Muscle of leg (tissue), 16 donors: ENCODE measurements at places on chromosomes 2 and 18.
A peak's percentile ranks its signal among the peaks of the same experiment; 100 is the strongest.

DNA sequence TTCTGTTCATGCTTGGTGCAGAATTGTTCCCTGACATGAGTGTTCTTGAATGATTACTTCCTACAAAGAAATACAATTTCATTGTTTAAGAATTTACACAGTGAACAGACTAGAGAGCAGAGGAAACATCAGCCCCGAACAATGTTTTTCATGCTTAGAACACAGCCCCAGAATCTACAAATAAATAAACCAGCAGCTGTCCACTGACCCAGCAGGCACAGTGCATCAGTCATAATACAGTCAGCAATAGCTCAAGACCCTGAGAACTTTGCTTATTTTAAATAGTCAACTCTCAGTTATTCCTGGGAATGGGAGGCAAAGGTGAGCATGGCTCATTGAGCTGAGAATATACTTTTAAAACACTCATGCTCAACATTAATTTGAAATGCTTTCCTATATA is 38.4 kb downstream of the XIRP2 start:
- no peak overlapping the region for H3K4me3 ChIP-seq
- no peaks in the 10 kb centered on the region for H3K36me3 ChIP-seq
- no peaks in the 10 kb centered on the region for H3K27me3 ChIP-seq
- no peak overlapping the region for H3K27ac ChIP-seq
- H3K4me1 ChIP-seq: no peaks in the 10 kb centered on the region

- peaks cover 12% of the 10 kb centered on the region for H3K4me1 ChIP-seq
- peak; percentile 36 for DNase-seq
- H3K27me3 ChIP-seq: no peaks in the 10 kb centered on the region
Observed at GRCh38 chr2:106098081-106098480, 96.0 kb downstream of the UXS1 start.

DNA sequence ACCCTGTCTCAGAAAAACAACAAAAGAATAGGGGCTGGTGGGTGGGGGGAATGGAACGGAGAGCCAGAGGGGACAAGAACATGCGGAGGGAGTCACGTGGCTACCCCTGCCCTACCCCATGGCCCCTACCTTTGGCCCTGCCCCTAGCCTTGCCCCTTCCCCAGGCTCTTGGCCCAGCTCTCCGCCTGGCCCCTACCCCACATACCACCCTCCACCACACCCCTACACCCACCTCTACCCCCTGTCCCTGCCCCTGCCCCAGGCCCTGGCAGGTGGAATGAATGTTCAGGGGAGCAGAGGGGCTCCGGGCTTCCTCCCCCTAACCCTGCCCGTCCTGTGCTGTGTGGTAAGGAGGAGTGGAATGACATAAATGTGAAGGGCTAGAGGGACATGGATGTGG is 15.1 kb downstream of the BIN1 start:
- H3K4me1 ChIP-seq: peaks cover 99% of the 10 kb centered on the region
- no peak overlapping the region for H3K4me3 ChIP-seq
- H3K36me3 ChIP-seq: peaks cover 14% of the 10 kb centered on the region
- peak overlapping the region; percentile 91 for H3K27ac ChIP-seq
- H3K27me3 ChIP-seq: no peaks in the 10 kb centered on the region

- no peaks in the 10 kb centered on the region for H3K4me1 ChIP-seq
- no peak for DNase-seq
- H3K27me3 ChIP-seq: peaks cover 12% of the 10 kb centered on the region
- H3K27ac ChIP-seq: no peak overlapping the region
Observed at GRCh38 chr2:231008131-231008530, 12.2 kb downstream of the SPATA3 start.

- H3K4me3 ChIP-seq: no peak overlapping the region
- peak; percentile 88 for DNase-seq
- peaks cover 20% of the 10 kb centered on the region for H3K4me1 ChIP-seq
- H3K27me3 ChIP-seq: no peaks in the 10 kb centered on the region
- H3K36me3 ChIP-seq: no peaks in the 10 kb centered on the region
Observed at GRCh38 chr2:240397924-240398645, 37.4 kb upstream of the GPC1 start.

GRCh38 chr2:229955663-229956062 is 33.4 kb downstream of the FBXO36 start:
- no peaks in the 10 kb centered on the region for H3K36me3 ChIP-seq
- H3K27me3 ChIP-seq: no peaks in the 10 kb centered on the region
- H3K27ac ChIP-seq: no peak overlapping the region
- DNase-seq: no peak
- no peak overlapping the region for H3K4me3 ChIP-seq

DNA sequence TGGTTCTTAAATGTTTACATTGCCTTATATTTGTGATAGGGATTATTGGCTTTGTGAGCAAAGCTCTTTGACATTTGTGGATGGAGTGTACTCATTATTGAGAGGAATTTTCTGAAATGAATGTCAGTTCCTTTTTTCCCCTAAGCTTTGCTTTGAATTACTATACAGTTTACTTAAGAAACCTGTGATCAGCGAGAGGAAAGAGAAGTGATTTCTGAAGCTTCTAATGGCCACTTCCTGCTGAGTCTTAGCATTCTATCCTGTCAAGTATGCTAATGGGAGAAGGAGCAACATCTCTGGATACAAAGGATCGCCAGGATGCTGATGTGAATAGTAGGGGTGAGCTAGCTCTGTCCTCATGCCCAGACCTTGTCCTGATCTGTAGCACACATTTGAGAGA is 47.8 kb upstream of the MGAT5 start:
- H3K27me3 ChIP-seq: no peaks in the 10 kb centered on the region

DNA sequence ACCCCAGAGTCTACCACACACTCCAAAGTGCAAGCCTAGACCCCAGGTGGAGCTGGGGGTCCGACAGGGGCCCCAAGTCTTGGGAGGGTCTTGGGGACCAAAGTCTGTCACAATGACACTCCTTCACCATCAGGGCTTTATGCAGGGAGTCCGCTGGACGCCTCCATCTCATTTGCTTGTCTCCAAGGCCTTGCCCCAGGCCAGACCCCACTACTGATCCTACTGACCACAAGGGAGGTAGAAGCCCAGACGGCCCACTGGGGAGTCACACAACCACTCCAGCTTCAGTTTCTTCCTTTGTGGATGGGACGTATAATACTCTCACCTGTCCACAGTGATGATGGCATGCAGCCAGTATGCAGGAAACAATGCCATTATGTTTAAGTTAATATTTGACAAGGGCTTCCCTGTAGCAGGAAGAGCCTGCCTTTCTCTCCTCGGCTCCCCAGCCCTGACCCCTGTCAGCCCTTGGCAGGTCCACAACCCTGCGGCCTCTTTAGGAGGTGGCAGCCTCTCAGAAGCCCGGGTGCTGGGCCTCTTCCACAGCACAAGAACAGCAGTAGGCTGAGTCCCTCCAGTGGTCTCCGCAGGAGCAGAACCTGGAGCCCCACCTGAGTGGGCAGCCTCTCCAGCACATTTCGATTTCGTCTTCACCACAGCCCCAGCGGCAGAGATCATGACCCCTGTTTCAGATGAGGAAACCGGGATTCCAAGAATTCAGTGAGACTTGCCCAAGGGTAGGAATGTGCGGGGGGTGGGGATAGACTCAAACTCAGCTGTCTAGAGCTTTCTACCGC is 6.5 kb downstream of the BIN1 start:
- H3K27me3 ChIP-seq: no peaks in the 10 kb centered on the region
- H3K36me3 ChIP-seq: peaks cover 29% of the 10 kb centered on the region
- H3K4me3 ChIP-seq: peak overlapping the region; percentile 1
- H3K4me1 ChIP-seq: peaks cover 93% of the 10 kb centered on the region
- DNase-seq: no peak

DNA sequence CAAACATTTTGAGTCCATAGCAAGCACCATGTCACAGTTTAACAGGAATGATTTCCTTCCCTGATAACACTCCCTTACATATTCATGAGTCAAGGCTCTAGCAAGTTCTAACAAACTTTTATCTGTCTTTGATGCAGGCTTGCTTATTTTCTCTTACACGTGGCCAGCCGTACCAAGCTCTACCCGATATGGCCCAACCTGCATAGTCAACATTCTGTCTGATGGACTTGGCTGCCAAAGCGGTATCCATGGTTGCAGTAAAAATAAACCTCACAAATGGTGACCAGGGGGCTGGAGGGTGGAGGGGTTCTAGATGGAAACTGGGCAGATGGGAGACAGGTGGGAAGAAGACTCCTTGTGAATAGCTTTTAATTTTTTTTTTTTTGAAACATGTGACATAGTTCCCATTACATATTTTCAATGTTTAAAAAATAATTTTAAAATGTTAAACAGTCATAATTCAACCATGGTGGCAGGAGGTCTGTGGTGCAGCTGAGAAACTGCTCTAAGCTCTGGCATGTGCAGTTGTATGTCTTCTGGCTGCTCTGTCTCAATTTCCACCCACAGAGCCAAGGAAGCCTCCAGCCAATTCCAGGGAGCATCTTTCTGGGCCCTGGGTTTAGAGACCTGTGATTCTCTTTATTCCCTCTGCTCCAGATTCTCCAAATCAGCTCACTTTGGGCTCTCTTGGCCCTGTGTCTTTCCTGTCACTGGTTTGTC is 20.7 kb upstream of the CXCR1 start:
- H3K4me3 ChIP-seq: no peak overlapping the region
- H3K4me1 ChIP-seq: peaks cover 26% of the 10 kb centered on the region
- H3K27me3 ChIP-seq: no peaks in the 10 kb centered on the region
- peak; percentile 92 for DNase-seq

GRCh38 chr2:24117902-24118301 is 5.2 kb downstream of the PFN4 start:
- H3K27ac ChIP-seq: no peak overlapping the region
- no peak overlapping the region for H3K4me3 ChIP-seq
- H3K4me1 ChIP-seq: peaks cover 15% of the 10 kb centered on the region
- no peaks in the 10 kb centered on the region for H3K27me3 ChIP-seq

DNA sequence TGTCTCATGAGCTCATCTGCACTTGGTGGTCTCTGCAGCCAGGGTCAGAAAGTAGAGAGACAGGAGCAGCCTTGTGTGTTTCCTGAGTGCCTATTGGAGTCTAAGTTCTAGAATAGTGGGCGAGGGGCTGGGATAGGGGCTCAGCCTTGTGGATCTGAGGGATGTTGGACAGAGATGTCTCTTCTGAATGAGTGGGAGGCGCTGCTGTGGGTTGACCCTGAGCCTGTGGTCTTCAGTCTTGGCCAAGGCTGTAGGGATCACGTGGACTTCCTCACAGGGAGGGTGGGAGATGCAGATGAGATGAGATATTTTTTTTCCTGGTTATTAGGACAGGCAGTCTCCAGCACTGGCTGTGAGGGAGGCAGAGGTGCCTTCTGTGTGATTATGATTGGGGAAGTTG is 61.8 kb downstream of the RNF144A start:
- peaks cover 2% of the 10 kb centered on the region for H3K36me3 ChIP-seq
- H3K4me3 ChIP-seq: no peak overlapping the region
- H3K27me3 ChIP-seq: no peaks in the 10 kb centered on the region
- H3K4me1 ChIP-seq: peaks cover 11% of the 10 kb centered on the region

GRCh38 chr18:63320123-63320974 is 780 bp upstream of the BCL2 start:
- H3K36me3 ChIP-seq: no peaks in the 10 kb centered on the region
- peaks cover 20% of the 10 kb centered on the region for H3K4me1 ChIP-seq
- peak overlapping the region; percentile 78 for H3K27ac ChIP-seq
- peak; percentile 98 for DNase-seq
- H3K27me3 ChIP-seq: no peaks in the 10 kb centered on the region

DNA sequence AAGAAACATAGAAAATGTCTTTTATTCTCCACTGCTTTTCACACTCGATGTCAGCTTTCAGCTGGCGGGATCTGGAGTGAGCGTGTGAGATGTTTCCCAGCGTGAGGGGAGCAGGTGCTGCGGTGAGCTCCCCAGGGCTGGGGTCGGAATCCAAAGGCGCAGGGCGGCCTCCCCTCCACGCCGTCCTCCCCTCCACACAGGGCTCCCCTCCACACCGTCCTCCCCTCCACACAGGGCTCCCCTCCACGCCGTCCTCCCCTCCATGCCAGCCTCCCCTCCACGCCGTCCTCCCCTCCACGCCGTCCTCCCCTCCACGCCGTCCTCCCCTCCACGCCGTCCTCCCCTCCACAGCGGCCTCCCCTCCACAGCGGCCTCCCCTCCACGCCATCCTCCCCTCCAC is 26.9 kb upstream of the KCNG2 start:
- no peak for DNase-seq
- H3K4me1 ChIP-seq: peaks cover 3% of the 10 kb centered on the region
- no peak overlapping the region for H3K4me3 ChIP-seq

DNA sequence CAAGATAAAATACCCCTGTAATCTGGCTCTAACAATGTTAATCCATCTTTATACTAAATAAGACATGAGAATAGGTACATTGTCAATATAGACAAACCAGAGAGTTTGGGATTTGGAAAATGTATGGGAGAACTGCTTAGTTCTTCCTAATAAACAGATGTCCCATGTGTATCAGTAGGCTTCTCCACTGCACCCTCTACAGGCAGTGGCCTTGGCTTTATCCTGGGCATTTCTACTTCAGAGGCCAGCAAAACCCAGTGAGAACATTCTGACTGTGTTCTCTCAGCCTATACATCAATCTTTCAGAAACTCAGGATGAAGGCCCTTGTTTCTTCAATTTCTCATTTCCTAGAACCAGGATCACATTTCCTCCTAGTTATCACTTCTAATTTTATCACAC is 1167.5 kb upstream of the ACVR2A start:
- H3K4me1 ChIP-seq: no peaks in the 10 kb centered on the region
- H3K27me3 ChIP-seq: no peaks in the 10 kb centered on the region
- no peaks in the 10 kb centered on the region for H3K36me3 ChIP-seq
- no peak overlapping the region for H3K27ac ChIP-seq
- DNase-seq: no peak

- H3K27ac ChIP-seq: no peak overlapping the region
- no peaks in the 10 kb centered on the region for H3K27me3 ChIP-seq
- H3K36me3 ChIP-seq: peaks cover 90% of the 10 kb centered on the region
- H3K4me1 ChIP-seq: no peaks in the 10 kb centered on the region
- H3K4me3 ChIP-seq: no peak overlapping the region
Observed at GRCh38 chr2:241230435-241230834, 42.0 kb downstream of the ANO7 start.

DNA sequence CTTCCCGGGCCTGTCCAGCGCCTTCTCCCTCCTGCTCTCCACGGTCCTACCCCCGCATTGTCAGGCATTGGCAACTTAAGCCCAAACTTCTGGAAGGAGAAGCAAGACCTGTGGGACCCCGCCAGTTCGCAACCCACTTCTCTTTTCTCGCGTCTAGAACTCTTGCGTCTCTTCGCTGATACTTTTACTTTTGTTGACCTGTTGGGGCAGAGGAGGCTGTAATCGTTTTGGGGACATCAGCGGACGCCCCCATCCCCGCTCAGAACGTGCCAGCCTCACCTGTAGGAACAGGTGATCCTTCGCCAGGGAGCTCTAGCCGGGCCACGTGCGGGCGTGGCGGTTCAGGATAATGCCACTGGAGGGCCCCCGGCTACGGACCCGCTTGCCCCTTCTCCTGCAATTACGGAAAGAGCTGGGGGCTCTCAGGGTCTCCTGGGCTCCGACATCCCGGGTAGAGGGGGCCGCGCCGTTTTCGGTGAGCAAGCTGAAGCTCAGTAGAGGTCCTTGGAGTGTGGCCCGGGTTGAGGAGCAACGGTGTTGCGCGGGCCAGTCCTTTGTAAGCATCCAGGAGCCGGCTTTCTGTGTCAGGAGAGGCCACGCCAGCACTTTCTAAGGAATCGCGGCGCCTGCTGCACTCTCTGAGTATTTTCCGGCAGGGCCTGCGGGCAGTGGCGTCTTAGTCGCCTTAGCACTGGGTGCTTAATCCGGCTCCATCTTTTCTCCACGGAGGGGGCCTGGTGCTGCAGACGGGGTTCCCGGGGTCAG is 1.6 kb downstream of the MTCL1 start:
- H3K4me1 ChIP-seq: peaks cover 31% of the 10 kb centered on the region
- H3K27me3 ChIP-seq: peaks cover 34% of the 10 kb centered on the region
- H3K36me3 ChIP-seq: no peaks in the 10 kb centered on the region
- DNase-seq: peak; percentile 60

- H3K27ac ChIP-seq: no peak overlapping the region
- H3K36me3 ChIP-seq: no peaks in the 10 kb centered on the region
- H3K4me1 ChIP-seq: peaks cover 9% of the 10 kb centered on the region
- no peaks in the 10 kb centered on the region for H3K27me3 ChIP-seq
Observed at GRCh38 chr2:18792226-18792629, 202.9 kb upstream of the NT5C1B start.

- no peaks in the 10 kb centered on the region for H3K36me3 ChIP-seq
- H3K27me3 ChIP-seq: no peaks in the 10 kb centered on the region
- H3K4me1 ChIP-seq: no peaks in the 10 kb centered on the region
Observed at GRCh38 chr18:63373161-63373560, 6.2 kb upstream of the KDSR start.
